ENCODE measurements at places on chromosomes 16 and 17.

DNA sequence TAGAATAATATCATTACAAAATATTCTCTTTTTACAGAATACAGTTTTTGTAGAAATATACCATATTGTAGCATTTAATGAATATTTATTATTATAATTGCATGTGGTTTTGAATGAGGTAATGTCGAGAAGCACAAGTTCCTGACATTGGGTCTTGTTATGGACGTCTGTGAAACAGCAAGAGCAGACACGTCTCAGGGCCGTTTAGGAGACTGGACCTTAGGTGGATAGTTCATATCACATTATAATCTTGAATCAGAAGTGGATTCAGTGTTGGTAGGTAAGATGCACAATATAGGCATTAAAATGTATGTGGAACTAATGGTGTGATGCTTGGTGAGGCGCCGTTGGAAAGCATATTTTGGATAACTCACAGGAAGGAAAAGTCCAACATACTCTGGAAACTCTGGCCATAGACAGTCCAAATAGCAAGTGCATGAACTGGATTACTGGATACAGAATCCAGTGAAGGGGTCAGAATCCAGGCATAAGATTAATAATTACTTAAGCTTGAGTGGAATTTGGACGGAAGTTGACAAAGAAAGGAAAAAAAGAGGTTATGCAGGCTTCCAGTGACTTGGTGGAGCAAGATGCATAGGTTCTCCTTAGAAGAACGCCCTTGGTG, 17.2 kb downstream of the ABCA8 start:
- no peak for DNase-seq

GRCh38 chr16:22402191-22402590, 27.8 kb upstream of the CDR2 start:
- DNase-seq = no peak

DNA sequence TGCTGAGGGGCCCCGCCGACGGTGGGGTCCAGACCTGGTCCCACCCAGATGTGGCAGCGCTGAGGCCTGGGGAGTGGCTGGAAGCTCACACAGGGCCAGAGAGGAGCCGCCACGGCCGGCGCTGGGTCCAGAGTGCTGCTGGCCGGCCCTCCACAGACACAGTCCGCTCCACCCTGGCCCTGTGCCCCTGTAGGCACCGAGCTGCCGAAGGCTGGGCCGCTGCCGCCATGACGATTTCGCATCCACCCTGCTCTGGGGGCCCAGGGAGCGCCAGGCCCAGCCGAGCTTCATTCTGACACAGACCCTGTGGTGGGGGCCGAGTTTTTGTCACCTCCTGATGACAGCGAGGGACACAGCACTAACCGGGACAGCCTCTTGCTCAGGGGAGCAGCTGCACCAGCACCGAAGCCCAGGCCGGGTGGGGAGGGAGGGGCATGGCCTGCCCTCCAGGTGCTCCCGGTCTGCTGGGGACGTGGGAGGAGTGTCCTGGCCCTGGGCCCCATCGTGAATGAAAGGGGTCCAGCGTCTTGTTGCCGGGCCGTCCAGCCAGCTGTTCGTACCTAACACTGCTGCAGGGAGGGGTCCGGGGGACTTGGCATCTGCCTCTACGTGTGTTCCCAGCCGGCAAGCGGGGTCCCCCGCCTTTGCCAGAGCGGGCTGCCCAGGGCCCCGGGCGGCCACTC, 27.1 kb upstream of the SSTR5 start:
- DNase-seq = no peak

- no peak for DNase-seq
These were observed 6.5 kb downstream of the EIF1 start for GRCh38 chr17:41695134-41695661.

DNA sequence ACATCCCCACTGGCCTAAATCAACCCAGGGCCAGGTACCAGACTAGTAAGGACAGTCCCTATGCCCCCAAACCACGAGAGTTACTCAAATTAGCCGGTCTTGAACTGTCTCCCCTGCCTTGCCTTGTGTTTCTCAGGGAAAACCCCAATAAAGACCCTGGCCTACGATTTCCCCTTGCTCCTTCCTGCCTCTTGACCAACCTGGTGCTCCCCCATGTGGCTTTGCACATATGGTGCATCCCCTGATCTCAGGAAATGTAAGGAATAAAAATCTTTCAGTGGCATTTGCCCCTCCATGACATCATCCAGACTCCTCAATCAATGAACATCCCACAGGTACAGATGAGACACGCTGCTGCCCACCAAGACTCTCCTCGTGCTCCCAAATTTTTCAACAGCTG, 87.9 kb downstream of the ZNF18 start:
- DNase-seq = no peak

DNA sequence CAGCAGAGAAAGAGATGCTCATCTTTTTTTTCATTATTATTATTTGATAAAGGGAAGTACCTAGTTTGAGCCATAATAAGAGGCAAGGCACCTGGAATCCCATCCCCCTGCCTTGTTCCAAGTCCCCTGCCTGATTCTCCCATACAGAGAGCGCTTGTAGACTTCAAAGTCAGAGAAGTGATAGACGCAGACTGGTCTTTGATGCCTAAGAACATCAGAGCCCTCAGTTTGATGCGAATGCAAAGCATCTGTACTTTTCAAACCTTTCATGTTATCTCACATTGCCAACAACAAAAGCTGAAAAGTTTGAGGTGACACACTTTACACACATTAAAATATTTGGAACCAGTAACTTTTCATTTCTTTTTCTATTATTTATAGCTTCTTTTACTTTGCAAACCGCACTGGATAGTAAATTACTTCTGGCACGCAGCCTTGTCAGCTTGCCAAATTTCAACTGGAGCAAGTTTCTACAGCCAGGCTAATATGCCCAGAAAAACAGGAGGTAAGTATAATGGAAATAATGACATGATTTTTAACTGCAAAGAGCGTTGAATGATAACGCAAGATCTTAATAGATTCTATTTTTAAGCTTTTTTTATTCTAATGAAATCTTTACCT, 5.9 kb upstream of the UTP6 start:
- DNase-seq = peak; percentile 28

DNA sequence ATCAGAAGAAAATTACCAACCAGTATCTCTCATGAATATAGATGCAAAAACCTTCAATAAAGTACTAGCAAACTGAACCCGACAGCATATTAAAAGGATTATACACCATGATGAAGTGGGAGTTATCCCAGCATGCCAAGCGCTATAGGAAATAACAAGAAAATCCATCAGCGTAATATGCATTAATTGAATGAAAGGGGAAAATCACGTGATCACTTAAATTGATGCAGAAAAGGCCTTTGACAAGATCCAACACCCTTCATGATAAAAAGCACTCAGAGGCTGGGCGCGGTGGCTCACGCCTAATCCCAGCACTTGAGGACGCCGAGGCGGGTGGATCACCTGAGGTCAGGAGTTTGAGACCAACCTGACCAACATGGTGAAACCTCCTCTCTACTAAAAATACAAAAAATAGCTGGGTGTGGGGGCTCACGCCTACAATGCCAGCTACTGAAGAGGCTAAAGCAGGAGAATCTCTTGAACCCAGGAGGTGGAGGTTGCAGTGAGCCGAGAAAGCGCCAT, 4.8 kb downstream of the CTRB2 start:
- no peak for DNase-seq

DNA sequence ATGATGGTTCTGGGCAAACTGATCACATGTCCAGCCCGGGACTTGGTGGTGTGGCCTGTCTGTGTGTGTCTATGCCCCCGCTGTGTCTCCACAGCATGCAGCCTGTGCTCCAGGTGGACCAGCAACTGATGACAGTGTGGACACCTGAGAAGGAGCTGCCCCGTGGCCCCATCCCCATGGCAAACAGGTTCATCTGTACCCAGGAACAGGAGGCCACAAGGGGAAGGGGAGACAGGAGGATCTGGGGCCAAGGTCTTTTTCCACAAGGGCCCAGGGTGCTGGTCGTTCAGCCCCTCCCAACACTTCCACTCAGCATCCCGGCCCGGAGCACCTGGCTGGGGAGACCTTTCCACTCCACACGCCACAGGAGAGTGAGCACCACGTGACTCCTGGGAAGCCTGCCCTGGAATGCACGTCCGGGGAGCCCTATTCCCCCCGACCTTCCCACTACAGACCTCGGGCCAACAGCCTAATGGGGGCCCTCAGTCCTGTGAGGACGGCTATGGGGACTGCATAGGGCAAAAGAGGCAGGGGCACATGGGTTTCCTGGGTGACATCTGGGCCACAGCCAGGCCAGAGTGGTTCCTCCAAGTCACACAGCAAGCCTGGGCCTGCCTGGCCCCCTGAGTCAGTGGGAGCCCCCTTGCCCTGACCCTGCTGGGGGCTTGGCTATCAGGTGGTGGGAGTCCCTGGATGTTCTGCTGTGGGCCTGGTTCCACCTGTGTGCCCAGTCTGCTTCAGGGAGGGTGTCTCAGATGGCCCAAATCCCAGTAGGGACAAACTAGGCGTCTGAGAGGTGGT, 20.8 kb upstream of the NXPH3 start:
- no peak for DNase-seq

DNA sequence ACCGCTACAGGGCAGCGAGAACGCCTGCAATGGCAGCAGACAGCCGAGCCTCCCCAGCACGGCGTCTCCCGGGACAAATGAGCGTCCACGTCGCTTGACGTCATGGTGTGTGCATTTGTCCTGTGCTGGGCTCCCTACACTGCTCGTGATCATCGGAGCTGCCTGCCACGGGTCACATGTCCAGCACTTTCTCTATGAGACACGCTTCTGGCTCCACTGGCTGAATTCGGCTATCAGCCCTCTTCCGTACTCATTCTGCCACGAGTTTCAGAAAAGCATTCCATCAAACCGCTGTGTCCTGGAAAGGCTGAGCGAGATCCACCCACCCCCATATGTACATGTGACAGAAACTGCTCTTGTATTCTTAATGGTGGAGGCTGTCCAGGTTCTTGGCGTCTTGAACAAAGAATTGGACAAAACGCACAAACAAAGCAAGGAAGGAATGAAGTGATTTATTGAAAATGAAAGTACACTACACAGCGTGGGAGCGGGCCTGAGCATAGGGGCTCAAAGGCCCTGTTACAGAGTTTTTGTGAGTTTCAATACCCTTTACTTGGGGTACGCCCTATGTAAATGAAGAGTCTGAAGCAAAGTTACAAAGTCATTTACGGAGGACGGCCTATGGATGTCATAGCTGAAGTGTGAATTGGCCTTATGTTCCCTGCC, 28.5 kb upstream of the SHCBP1 start:
- no peak for DNase-seq

DNA sequence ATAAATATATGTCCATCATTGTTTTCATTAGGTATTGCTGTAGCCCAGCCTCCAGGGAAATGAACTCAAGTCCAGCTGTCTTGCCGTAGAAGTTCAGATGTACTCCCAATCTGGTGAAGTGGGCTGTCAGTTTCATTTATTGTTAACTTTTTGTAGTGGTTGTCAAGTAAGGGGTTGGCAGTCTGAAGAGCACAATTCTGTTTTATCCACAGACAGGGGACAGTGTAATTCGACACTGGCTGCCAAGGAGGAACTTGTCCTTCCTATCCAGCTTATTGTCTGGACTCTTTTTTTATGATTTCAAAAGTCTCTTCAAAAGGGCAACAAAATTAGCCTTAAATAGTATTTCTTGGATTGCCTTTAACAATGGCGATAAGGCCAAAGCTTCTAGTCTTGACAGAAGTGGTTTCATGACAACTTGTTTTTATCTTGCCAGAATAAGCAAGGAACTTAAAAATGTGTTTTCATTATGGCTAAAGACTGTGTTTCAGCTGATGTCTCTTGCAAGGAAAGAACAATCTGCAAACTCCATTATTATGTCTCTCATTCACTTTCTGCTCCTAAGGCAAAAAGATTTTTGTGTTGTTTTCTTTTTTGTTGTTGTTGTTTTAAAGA, 73.9 kb upstream of the TANC2 start:
- no peak for DNase-seq

DNA sequence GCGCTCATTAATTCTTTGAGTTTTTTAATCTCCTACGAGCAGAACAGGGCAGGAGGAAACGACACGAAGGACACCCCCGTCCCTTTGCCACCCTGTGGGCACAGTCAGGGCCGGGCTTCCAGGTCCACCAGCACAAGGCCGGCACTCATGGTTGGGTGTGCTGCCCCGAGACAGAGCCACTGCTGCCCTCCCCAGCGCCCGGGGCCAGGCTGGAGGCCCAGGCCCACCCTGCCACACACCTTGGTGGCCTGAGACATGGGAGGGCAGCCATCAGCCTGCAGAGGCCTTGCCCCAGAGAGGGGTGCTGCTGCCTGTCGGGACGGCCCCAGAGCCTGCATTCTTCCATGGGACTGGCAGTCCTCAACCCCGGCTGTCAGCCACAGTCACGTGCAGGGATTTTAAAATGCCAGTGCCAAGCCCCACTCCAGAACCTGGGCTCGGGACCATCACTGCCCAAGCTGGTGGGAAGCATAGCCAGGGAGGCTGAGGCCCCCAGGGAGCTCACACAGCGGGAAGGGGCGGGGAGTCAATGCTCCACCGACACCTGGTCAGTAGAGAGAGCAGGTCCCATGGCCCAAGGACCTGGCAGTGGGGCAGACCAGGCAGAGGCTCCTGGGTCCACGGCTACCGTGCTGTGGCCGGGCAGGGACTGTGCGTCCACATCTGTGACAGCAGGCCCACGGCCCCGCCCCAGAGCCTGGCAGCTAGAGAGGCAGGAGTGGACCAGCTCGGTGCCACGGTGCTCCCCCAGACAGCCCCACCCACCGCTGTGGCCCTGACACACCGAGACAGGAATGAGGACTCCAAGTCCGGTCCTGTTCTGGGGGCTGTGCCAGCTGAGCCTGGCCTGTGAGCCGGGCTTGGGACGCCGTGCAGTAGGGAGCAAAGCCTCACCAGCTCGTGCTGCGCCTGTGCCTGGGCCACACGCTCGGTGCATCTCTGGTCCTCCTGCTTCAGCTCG, 27.5 kb downstream of the CEP131 start:
- no peak for DNase-seq

DNA sequence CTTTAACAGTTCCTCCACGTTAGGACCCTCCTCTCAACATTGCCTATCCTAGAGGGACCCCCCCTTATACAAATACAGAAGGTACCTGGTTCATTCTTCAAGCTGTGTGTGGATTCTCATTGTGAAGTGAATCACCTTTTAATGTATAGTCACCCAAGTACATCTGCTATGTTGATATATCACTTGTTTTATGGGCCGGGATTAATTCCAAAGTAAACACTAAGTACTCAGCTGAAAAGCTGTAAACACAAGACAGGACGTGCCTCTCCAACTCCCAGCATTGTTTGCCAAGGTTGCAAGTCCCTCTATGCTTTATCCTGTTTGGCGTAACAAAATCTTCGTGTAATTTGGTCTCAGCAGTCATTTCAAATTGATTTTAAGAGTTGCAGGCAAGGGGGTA, 123.6 kb downstream of the RBFOX1 start:
- DNase-seq = no peak

- no peak for DNase-seq
These were observed 17.3 kb downstream of the CDR2 start for GRCh38 chr16:22356930-22357634.

GRCh38 chr17:51351890-51352289, 91.5 kb downstream of the UTP18 start:
- DNase-seq = peak; percentile 68

- DNase-seq = peak; percentile 96
These were observed at the start of gene CCDC57 for GRCh38 chr17:82212331-82213250. Gene CCDC57, minus strand, starts transcription at chr17:82212842. Its CDS starts 10,898 bp downstream, at chr17:82201944.

All from AG20443 (cell line).